ENCODE measurements at places on chromosomes 7 and 10. TPM values are rescaled to one million over a fixed set of nuclear protein-coding genes. Genes with fewer than 3 reads are reported as not detected.
A peak's percentile ranks its signal among the peaks of the same experiment; 100 is the strongest.

DNA sequence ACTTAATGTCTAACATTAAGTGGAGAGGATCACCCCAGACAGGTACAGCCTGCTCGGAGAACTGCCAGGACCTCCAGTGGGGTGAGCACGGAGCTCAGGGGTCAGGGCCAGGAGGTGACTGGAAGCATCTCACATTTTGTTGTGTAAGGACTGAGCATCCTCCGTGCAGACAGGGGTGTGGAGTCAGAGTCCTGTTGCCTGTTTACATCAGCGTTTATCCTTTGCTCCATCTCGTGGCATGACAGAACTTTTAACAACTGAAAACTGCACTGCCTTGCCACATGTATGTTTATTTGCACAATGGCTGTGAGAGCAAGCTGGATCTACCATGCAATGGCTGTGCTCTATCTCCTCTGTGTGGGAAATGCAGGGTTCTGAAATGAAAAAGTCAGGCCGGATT is 175.4 kb upstream of the AKR1E2 start:
- no peak for DNase-seq

- no peak for DNase-seq
Measured at GRCh38 chr7:19113855-19114550, 3.4 kb downstream of the TWIST1 start.

DNA sequence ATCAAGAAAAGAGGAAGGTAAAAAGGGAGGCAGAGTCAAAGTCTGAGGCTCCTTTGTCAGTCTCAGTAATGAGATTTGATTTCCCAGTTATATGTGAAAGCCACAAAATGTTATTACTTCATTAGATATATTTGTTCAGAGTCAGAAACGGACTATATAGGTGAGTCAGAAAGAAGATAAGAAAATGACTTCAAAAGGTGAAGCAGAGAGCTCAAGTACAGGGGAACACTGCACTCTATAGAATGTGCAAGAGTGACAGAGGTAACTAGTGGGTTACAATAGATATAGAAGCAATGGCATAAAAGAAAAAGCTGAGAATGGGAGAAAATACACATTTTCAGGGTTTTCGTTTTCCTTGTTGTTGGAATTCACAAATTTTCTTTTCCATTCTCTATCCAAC is 43.3 kb downstream of the DGKB start:
- no peak for DNase-seq

DNA sequence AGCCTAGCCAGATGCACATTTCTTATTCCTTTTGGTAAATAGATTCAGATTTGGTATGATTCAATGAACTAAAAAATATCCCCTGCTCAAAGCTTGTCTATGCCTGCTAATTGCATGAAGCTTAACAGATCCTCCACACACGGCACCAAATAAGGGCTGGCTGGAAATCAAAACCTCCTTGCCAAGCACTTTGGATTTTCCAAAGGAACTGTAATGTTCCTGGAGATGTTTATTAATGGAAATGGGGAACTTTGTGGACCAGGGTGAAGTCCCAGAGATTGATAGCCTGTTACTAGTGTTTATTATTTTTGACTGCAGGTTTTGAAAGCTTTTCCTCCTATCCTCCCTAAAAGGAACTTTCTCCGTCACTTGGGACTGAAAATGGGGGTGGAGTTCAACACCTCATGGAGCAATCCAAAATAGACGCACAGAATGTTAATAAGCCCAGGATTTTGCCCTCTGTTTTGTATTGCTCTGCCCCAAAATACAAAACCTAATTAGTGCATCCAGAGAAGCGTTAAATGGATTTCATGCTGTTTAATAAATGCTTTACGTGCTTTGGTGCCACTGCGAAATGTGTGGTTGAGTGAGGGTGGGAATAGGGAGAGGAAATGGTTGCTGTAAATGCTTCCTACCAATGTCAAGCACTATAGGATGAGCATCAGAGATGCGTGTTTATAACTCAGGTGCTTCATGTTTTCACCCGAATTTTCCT is 1027.7 kb downstream of the LRMDA start:
- no peak for DNase-seq

GRCh38 chr10:96998329-96998888 is 166.3 kb downstream of the LCOR start:
- no peak for DNase-seq

DNA sequence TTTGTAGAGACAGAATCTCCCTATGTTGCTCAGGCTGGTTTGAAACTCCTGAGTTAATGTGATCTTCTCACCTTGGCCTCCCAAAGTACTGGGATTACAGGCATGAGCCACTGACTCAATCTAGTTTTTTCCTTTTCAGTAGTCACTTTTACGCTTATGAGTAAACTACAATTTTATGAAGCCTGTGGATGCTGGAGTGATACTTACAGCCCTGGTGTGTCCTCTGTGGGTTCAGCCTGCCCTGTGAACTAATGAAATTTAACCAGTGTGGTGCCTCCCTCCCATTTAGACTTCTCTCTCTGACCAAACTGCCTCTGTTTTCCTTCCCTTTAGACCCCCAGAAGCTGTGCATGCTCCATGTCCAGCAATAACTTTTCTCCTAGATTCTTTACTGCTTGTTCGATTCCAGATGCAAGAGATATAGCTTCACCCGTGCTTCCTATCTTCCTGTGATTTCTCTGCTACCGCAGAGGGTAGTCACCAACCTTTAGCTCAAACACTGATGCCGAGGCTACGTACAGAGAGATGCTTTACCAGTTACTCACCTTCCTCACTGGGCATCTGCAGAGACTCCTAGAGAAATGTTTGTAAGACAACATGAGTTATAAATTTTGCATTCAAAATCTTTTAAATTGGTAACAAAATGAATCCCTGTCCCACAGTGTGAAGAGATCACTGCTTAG is 90.8 kb downstream of the KIAA1217 start:
- DNase-seq, result no peak

DNA sequence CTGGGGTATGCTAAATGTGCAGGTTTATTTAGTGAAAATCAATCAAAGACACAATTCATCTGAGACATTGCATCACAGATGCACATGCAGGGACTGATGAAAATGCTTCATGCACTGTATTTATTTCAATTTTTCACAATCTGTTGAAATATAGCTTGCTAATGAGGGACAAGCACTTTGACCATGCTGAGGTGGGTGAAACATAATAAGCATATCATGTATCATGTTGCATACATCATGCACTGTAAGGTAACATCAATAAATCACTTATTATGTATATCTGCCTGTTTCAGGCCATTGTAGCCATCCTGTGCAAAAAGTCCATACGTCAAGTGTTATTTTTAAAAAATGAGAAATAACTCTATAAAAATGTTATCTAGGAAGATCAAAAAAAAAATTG is 426.9 kb upstream of the PCDH15 start:
- no peak for DNase-seq

DNA sequence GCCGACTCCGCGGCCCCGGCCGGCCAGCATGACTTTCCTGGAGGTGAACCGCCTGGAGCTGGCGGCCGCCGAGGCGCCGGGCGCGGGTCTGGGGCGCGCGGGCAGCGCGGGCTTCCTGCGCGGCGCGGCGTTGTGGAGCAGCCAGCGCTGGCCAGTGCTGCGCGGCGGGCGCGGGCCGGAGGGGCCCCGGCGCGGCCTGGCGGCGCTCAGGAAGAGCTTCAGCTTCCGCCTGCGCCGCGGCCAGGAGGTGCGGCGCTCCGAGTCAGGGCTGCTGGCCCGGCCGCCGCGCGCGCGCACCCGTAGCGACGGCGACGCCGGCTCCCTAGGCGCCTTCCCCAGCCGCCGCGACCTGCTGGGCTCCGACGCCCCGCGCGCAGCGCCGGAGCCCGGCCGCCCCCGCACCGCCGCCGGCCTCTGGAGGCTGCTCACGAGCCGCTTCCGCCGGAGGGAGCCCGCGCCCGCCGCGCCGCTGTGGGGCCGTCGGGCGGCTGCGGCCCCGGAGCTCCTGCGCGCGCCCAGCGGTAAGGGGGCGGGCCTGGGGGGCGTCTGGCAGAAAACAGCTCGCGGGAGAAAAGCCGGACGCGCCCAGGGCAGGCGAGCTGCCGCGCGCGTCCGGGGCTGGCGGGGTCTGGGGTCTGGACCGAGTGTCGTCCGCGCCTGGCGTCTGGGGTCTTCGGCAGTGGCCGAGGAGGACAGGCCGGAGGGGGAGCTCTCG is 29.0 kb downstream of the AGAP3 start:
- DNase-seq, result peak; percentile 60

The PNLIPRP3 gene
- not detected for total RNA-seq

The GPNMB gene
- 339 TPM for total RNA-seq
